Esophagus squamous epithelium (tissue), 5 donors: ENCODE measurements at places on chromosomes 3 and 15. TPM values are rescaled to one million over a fixed set of nuclear protein-coding genes. Genes with fewer than 3 reads are reported as not detected.

DNA sequence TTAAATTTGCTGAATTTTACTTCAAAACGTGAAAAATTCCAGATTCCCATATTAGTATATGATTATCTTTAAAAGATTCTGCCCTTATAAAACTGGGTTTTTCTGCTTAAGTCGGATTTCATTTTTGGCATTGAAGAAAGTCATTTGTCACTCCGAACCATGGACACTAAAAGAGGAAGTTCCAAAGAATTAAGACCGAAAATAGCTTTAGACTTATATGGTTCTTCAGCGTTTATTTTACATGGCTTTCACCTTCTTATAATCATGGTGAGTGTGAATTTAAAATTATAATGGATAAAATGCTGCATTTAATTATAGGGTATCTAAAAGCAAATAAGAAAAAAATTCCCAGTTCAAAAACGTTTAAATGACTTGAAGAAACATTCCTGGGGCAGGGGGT is 1.0 kb downstream of the C3orf38 start:
- no peak for DNase-seq

- no peak for DNase-seq
Measured at GRCh38 chr15:73926219-73927002, at the start of gene LOXL1. Gene LOXL1 (plus strand): TSS chr15:73926462. CDS start chr15:73926784, 322 bp downstream.

DNA sequence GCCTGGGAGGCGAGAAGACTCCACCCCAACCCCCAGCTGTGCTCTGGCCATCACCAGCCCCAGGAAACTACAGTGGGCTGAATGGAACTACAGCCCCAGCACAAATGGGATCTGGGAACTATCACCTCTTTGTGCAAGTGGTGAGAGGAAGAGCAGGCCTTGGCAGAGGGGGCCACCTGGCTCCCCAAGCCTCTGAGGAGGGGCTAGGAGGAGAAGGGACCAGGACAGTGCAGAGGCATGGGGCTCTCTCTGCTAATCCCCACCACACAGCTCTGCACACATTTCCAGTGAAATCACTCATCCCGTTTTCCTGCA is 31.6 kb downstream of the KY start:
- no peak for DNase-seq

The RNF7 gene
- total RNA-seq: 54.4 TPM

- DNase-seq: no peak
Measured at GRCh38 chr3:197545571-197545970, 10.2 kb downstream of the BDH1 start.

- DNase-seq: no peak
Measured at GRCh38 chr3:188102861-188103547, 51.0 kb upstream of the LPP start.

DNA sequence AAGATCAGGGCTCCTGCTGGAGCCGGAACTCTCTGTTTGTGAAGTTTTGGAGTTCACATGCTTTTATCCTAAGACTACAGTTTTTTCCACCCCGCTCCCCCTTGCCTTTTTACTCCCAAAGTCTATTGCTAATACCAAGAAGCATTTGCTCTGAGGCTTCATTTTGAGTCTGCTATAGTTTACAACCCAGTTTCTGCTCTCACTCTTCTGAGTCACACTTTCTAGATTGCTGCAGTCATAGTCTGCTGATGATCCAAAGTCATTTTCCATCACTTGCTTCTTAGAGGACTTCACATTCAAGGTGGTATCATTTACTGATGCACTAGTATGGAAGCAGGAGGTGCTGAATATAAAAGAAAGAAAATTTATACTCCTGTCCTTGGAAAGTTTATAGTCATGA is 937.4 kb downstream of the IGSF11 start:
- no peak for DNase-seq

DNA sequence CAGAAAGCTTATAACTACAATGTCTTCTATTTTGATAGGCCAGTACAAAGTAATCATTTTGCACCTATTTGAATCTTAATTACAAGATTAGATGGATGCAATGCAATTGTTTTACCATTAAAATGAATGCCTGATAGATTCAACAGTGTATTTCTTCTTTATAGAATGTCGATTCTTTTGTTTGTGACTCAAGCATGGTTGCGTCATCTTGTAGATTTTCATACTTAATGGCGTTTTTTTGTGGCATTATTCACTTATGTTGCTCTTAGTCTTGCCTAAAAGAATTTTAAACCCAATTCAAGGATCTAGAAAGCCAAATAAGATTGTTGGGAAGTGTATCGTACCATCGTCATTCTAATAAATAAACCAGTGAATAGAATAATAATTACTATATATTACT is 21.4 kb downstream of the ZBTB38 start:
- DNase-seq: no peak

GRCh38 chr3:196492080-196492479 is 11.5 kb downstream of the RNF168 start:
- DNase-seq: no peak

The RBM6 gene
- 32.2 TPM for total RNA-seq

DNA sequence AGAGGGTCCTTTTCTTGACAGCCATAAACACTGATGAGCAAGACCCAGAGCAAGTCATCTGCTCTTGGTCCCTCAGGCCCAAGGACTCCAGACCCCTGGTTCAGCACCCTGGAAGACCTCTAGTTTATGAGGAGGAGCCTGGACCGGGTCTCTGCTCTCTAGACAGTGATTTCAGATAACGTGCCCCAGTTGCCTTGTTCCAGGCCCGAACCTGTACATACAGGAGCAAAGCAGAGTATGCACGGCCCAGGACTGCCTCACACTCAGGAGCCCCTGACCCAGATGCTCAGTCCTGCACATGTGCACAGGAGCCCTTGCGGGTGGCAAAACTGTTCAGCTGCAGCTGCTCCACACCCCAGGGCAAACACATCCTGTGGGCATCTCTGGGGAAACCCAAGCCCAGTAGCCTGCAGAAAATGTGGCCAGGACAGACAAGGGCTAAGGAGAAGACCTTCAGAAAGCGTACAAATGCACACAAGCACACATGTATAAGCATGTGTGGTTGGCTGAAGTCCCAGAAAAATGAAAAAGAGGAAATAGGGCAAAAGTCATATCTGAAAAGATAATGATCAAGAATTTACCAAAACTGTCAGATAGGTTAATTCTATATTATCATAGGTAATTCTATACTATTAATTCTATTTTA is 59.9 kb upstream of the CORO2B start:
- no peak for DNase-seq

- no peak for DNase-seq
Measured at GRCh38 chr3:30713885-30714503, 107.6 kb downstream of the TGFBR2 start.

GRCh38 chr3:110521019-110521418 is 550.6 kb upstream of the NECTIN3 start:
- DNase-seq: no peak

- no peak for DNase-seq
Measured at GRCh38 chr3:32422943-32423342, 31.3 kb downstream of the CMTM7 start.

- DNase-seq: no peak
Measured at GRCh38 chr3:54870423-54870822, 57.4 kb downstream of the LRTM1 start.

DNA sequence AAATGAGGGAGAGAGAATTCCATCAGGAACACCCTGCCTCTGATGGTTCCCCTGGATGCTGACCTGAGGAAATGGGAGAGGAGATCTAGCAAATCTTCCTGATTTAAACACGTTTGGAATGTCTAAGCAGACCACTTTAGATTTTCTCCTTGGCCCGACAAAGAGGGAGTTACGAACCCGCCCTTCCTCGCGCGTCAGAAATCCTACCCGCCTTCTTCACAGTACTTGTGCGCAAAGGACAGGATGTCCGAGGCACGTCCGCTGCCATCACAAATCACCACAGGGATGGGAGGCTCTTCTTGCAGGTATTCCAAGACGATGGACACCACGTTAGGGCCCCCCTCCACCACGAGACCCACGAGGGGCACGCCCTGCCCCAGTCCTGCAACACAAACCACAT is 38.6 kb downstream of the TRPM1 start:
- no peak for DNase-seq

The ALPK3 gene
- total RNA-seq: 4.2 TPM

The VPS18 gene
- 20.8 TPM for total RNA-seq
